ENCODE measurements at places on chromosomes 13 and 19.

DNA sequence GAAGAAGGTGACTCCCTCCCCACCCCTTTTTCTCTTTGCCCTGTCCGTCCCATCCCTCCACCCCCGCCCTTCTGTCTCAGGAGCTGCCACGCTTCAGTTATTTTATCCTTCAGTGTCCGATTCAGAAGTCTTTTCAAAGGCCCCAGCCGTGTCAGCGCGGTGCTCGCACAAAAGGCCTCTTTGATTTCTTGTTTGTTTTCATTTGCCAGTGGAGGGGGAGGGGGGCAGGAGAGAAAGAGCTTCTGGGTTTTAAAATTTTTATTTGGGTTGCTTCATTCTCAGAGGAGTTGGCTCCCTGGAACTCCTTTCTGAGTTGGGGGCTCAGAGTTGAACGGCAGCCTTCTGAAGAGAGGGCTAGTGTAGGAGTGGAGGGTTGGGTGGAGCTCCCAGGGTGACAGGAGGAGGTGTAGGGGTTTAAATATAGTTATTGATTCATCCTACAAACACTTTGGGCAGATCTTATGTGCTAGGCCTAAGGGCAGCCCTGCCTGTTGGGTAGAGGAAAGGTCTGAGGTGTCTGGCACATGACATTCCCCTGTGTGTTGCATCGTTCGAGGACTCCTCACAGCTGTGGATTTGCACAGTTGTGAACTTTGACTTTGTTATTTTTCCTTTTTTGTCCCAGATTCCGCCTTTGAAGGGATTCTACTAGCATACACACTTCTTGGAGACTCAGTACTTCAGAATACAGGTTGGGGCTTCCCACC lies 36.8 kb downstream of the NFIX start:
- no peak for DNase-seq

GRCh38 chr13:59483501-59484145 lies 680.1 kb downstream of the DIAPH3 start:
- DNase-seq = no peak

GRCh38 chr19:45511074-45511473 lies 3.8 kb downstream of the VASP start:
- DNase-seq = no peak

- no peak for DNase-seq
Observed at GRCh38 chr13:30718661-30719524, 16.4 kb upstream of the ALOX5AP start.

- no peak for DNase-seq
Observed at GRCh38 chr19:8196271-8196927, 12.8 kb upstream of the CERS4 start.

- DNase-seq = no peak
Observed at GRCh38 chr13:29953542-29953941, 103.1 kb upstream of the UBL3 start.

GRCh38 chr13:113907635-113908617 lies 44.0 kb upstream of the GAS6 start:
- DNase-seq = no peak

- peak; percentile 94 for DNase-seq
Observed at GRCh38 chr13:45340422-45341033, 455 bp downstream of the TPT1 start.

GRCh38 chr13:44049081-44049945 lies 169.6 kb downstream of the LACC1 start:
- DNase-seq = no peak

DNA sequence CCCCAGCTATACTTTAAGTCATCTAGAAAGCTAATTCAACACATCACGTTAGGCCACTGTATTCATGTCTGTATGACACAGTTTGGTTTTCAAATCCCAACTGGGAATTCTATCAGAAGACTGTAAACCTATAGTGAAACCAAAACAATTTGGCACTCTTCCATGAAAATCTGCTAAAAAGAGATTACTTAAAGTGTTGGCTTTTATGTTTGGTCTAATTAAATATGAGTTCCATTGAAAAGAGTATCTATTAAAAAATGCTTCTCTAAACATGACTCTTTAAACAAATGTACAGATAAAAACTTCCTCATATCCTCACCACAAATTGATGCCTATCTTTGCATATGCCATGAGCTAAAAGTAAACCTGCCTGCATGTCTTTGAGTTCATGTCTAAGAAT lies 25.4 kb downstream of the PCDH9 start:
- no peak for DNase-seq

GRCh38 chr13:101811284-101811839 lies 358.9 kb downstream of the ITGBL1 start:
- DNase-seq = no peak

- DNase-seq = no peak
Observed at GRCh38 chr19:7213628-7214323, 80.4 kb downstream of the INSR start.

- DNase-seq = no peak
Observed at GRCh38 chr13:37023871-37024270, 23.3 kb downstream of the EXOSC8 start.

GRCh38 chr19:47284324-47284899 lies 9.7 kb downstream of the INAFM1 start:
- no peak for DNase-seq

GRCh38 chr19:50567882-50568727 lies at the start of gene LRRC4B:
Gene LRRC4B (minus strand): TSS chr19:50568435. CDS start chr19:50548838, 19,597 bp downstream.
- no peak for DNase-seq

- DNase-seq = no peak
Observed at GRCh38 chr13:49499889-49500660, 4.3 kb downstream of the PHF11 start.

- no peak for DNase-seq
Observed at GRCh38 chr13:110690516-110690915, 15.4 kb downstream of the CARS2 start.

DNA sequence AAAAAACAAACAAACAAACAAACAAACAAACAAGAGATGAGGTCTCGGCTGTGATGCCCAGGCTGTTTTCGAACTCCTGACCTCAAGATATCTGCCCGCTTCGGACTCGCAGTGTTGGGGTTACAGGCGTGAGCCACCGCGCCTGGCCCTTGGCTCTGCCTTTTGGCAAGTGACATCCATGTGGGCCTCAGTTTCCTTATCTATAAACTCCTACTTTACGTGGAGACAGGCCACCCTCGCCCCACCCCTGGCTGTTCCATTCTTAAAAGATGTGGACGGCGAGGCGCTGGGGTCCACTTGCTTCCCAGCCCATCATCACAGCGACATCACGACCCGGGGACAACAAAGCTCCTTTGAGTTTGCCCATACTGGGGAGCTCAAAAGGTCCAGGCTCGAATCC lies 1.7 kb downstream of the TSSK6 start:
- no peak for DNase-seq

- no peak for DNase-seq
Observed at GRCh38 chr19:49427855-49428546, 2.8 kb downstream of the GFY start.

DNA sequence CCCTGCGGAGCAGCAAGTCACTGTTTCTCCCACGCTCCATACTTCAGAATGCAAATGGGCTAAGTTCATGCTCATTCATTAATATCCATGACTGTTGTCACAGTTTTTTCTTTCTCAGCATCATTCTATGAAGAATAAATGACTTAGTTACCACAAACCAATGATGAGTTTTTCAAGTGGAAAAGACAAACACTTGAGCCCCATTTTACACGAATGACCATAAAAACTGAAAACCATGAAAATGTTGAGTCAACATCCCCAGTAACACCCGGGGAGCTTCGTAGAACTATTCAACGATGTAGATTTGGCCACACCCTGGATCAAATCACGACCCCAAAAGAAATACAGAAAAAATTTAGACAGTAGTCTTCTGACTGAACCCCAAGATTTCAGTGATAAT lies 99.8 kb upstream of the GJB6 start:
- no peak for DNase-seq

DNA sequence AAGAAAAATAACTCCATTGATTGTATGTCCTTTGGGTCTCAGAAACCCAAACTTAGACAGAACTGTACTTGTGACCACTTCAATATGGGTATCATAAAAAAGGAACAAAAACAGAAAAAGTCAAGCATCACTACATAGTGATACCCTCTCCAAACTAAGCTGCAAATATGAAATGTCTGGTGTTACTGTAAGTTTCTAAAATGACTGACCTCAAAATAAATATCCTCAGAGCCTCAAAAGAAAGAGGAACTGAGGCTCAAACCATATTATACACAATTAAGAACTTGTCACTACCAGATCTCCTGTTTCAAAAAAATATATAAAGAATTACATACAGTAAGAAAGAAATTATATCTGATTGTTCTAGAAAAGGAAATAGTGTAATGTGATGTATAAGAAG lies 787.9 kb upstream of the KLHL1 start:
- DNase-seq = no peak

DNA sequence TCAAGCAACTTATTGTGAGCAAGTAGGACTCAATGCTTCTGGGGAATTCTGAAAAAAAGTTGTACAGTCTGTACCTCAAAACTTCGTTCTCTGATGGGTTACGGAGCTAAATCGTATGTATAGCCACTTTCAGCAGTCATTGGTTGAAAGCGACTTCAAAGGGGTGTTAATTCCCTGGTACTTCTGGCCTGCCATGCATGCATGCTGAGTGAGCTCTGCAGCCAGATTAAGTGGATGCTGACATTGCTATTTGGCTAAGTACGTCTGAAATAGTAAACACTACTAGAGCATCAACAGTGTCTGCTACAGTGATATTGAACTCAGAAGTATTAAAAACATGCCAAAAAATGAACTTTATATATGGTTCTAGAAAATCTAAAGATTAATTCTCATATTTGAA lies 1183.1 kb upstream of the PCDH20 start:
- no peak for DNase-seq

- DNase-seq = no peak
Observed at GRCh38 chr13:77699059-77699680, 1.7 kb downstream of the SLAIN1 start.

- no peak for DNase-seq
Observed at GRCh38 chr19:49823472-49823871, 5.4 kb downstream of the MED25 start.

- no peak for DNase-seq
Observed at GRCh38 chr13:45398877-45399276, 19.3 kb downstream of the SLC25A30 start.

DNA sequence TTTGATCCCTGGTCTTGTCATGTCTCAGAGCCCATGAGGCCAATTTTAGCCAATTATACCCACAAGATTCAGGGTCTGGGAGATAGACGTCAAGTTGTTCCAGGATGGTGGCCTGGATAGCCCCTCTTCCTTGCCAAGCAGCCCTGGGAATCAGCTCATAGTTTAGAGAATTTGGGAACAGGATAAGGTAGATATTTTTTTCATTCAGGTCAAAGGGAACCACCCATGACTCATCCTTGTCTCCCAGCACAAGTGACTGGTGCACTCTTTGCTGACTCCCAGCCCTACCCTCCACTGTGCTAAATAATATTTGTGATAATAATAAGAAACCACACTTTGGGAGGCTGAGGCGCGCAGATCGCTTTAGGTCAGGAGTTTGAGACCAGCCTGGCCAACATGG lies 17.1 kb upstream of the S1PR4 start:
- DNase-seq = no peak

All from ovary (tissue), 10 donors.